ENCODE measurements at places on chromosomes 12 and 14. TPM values are rescaled to one million over a fixed set of nuclear protein-coding genes. Genes with fewer than 3 reads are reported as not detected.

DNA sequence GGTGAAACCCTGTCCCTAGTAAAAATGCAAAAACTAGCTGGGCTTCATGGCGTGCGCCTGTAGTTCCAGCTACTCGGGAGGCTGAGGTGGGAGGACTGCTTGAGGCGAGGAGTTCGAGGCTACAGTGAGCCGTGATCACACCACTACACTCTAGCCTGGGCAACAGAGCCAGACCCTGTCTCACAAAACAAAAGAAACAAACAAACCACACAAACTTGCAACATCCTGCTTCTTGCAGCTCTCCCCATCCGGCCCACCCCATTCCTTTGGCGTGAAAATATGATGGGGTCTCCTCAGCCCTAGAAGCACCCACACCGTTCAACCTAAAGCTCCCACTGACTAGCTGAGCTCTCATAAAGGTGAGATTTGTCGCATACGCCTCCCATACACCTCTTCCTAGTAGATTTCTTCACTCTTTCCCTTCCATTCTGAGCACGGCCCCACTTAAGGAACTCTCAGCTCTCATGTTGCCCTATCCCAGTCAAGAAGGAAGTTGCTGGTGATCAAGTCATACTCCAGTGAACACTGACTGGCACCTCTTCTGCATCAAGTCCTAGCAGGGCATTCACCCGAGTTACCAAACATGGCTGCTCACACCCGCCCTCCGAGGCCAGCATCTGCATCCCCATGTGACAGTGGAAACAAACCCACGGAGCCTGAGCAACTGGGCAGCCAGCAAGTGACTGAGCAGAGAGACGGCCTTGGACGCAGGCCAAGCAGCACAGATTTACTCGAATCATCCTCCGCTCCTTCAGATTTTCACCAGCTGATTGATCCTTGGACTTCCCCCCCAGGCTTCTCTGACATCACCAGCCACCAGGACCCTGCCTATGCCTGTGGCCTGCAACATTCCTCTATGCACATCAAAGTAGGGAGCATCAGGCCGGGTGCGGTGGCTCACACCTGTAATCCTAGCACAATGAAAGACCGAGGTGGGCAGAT, 18.9 kb upstream of the CD27 start:
- DNase-seq, result no peak

DNA sequence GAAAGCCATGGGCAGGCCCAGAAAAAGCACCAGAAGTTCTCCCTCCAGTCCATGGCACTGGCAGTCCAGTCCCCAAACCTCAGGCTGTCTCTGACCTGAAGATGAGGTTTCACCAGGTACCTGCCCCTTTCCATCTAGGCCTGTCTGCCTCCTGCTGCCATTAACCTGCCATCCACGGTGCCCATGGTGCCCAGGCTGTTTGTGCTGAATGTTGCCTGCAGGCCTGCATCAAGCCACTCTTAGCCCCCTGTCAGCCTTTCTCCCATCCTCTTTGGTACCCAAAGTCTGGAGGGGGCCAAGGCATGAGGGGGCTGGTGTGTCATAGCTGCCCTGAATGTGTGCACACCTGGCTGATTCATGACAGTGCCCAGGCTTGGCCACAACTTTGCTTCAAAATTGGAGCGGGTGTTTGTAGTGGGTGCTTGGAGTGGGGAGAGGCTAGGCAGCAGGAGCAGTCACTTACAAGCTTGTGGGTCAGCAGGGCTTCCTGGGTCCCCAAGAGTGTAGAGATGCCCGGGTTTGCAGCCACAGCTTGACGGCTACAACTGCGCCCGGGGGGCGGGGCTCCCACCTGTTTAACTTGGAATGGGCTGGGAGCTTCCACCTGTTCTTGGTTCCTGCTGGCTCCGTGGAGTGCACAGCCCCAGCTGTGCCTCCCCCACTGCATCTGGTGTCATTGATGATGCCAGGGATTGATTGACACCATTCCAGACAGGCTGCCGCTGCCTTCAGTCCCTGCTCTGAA, 88.5 kb downstream of the GPHN start:
- DNase-seq, result no peak

DNA sequence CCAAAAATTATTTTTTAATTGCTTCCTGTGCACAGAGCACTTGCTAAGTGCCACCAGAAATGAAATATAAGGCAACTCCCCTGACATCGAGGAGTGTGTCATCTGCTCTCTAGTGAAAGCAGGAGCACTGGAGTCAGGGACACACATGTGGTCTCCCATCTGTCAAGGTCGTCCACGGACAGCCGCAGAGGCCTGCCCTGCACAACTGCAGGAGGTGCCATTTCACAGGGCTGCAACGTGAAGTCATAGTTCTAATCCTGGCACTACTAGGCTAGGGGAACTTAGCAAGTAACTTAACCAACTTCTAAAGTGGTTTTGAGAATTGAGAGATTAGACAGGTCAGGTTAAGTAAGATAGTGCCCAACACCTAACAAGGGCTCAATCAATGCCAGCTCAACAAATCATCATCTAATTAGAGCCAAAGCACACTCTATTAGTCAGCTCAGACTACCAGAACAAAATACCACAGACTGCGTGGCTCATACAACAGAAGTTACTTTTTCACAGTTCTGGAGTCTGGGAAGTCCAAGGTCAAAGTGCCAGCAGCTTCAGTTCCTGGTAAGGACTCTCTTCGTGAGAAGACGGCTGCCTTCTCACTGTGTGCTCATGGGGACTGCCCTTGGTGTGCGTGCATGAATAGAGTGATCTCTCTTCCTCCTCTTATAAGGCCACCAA, 30.7 kb downstream of the FOXN3 start:
- DNase-seq, result no peak

DNA sequence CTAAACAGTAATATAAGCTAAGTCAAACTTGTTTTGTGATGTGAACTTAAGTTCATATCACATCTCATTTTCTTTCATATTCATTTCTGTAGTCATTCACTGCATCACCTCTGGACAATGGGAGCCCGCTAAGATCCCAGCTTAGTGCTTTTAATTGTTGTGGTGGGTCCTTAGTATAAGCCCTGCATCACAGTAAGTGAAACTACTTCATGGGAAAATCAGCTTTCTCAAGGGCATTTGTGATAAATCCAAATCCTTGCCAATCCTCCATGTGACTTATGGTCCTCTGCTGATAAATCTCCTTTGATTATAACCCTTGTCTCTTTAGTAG, 98.3 kb downstream of the PLEKHA5 start:
- DNase-seq, result no peak

DNA sequence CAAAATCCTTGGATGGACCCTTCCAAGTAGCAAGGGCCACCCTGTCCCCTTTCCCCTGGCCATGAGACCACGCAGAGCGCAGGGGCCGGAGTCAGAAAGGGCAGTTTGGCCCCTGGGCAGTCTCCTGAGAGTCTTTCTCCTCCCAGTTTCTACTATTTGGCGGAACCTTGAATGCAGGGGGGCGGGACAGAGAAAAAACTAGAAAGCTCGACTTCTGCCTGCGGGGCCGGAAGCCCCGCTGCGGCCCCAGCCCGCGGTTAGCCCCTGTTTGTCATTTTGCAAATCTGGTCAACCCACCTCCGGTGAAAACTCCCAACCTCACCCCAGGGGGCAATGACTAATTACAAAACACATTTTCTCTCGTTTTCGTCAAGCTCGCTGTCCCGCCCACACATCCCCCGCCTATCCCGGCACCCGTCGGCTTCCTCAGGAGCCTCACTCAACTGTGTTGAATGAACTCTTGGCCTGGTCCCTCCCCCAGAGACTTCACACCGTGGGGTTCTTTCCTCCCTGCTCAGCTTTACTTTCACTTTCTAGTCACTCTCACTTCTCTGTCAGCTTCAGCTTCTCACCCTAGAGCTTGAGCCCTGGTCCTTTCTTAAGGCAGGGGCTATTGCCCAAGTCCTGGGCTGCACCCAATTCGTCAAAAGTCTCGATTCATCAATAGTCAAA, 66.7 kb downstream of the IRF2BPL start:
- DNase-seq, result peak; percentile 81

GRCh38 chr12:8948701-8949341, 624 bp downstream of the M6PR start:
- DNase-seq, result no peak

DNA sequence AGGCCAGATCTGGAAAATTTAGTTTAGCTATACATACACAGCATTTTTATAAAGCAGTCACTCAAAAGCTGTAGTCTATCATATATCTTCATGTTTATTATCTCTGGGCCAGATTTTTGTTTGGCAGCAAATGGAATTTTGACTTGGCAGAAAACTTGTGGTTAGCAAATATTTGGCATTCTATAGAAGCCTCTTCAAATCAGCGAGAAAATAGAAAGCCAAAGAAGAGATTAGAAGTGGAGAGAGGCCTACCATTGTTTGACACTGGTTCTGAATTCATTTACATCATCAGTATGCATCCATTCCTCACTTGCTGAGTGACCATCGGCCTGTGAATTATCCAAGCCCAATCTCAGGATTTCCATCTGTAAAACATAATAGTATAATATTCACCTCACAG, 1077.6 kb downstream of the GALC start:
- no peak for DNase-seq

DNA sequence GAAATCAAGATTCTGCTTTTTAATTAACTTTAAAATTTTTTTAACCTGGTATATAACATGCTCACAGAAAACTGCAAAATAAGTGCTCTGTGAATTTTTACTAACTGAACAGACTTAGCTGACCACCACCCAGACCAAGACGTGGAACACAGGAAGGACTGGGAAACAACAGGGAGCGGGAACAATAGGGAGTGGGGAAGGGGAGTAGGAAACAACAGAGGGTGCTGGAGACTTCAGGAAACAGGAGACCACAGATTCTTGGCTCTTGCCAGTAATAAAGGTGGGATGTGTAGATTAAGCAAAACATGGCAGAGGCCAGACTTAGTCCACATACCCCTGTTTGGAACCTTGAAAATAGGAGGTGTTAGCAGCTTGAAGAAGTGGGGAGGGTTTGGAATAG, 51.4 kb upstream of the TMCC3 start:
- no peak for DNase-seq

GRCh38 chr12:104886418-104887401, 71.4 kb downstream of the SLC41A2 start:
- DNase-seq, result no peak

DNA sequence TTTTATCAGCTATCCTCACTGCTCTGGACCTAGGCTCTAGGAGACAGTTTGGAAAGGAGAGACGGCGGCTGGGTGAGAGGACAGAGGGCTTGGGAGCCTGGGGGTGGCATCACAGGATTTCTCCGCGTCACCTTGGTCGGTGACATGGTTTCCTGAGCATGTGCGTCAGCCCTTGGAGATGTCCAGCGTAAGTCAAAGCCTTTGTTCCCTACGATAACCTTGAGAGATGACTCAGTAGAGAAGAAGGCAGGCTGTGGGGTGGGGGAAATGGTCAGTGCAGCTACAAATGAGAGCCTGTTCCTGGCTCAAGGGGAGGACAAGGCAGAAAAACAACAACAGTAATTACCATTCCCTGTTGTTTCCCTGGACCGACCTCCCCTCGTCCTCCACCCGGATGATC, 90.2 kb upstream of the TBX3 start:
- no peak for DNase-seq

- no peak for DNase-seq
Observed at GRCh38 chr14:54909817-54910558, 7.4 kb upstream of the GCH1 start.

Gene SOAT2
- not detected for total RNA-seq

Gene TAS2R46
- total RNA-seq, result 2.9 TPM

Gene SPTB
- total RNA-seq, result 1.2 TPM

Gene PMEL
- total RNA-seq, result 0.65 TPM

Gene PARP2
- 4.3 TPM for total RNA-seq

Gene OSGEP
- total RNA-seq, result 55.1 TPM

All from omental fat pad (tissue), 4 donors.